ENCODE measurements at places on chromosomes 4 and X.

DNA sequence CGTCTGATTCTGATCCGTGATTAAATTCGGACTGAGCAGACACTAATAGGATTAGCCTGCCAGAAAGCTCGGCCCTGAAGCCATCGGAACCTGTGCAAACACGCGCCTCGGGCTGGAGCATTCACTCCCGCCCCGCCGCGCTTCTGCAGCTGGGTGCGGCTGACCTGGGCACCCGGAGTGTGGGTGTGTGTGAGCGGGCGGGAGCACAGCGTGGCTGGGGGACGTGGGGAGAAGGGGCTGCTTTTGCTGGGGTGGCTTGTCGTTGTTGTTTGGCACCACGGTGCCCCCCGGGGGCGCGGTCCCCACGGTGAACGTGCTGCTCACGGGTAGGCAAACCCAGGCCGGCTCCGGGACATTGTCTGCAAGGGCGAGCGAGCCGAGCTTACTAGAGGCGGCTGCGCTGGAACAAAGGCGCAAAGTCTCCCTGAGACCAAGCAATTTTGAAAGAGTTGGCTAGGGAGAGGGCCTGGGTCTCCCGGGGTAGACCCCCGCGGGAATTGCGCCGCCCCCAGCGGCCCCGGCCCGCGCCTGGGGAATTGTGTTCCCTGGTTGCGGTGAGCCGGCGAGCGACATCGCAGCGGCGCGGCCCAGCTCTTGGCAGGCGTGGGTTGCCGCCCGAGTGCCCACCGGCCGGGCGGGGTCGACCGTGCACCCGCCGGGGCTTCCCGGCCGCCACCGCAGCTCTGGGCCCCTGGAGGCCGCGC, 1.4 kb downstream of the MAMLD1 start:
- peak; percentile 55 for ATAC-seq

- no peak for ATAC-seq
These were observed 45.5 kb downstream of the SRPX start for GRCh38 chrX:38175139-38175538.

- no peak for ATAC-seq
These were observed 1525.6 kb downstream of the ARAP2 start for GRCh38 chr4:34718576-34719245.

- ATAC-seq = no peak
These were observed 85.7 kb upstream of the UCP1 start for GRCh38 chr4:140654495-140654814.

DNA sequence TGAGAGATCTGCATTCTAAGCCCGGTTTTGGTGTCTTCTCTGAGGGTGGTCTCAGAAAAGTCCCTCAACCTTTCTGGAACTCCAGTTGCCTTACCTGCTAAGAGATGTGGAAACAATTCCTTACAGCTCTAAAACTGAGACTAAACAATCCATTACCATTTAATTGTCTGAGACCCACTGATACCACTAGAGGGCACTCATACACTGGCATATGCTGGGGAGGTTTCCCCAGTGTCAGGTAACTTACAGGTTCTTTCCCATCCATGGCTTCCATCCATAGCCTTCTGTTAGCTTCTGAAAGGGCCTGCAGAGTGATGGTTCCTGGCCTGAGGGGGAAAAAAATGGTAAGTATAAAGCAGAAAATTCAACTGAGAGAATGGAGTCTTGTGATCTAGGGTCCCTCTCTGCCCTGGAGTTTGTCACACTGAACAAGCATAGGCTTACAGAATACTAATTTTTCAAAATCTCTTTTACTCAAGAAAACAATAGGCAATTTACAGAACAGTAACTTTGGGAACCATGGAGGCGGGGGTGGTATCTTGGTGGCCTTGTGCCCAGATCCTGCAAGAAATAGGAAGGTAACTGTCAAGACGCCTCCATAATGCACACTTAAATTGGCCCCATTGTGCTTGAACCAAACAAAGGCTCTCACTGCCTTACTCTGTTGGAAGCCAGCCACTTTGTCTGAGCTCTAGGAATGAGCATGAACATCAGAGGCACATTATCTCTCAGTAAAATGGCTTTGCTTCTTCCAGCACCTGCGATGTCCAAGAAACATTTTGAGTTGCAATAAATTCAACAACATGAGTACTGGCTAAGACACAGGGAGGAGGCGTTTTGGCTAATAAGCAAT, 236.1 kb downstream of the OPHN1 start:
- ATAC-seq = no peak

- ATAC-seq = no peak
These were observed 172.0 kb downstream of the AASDH start for GRCh38 chr4:56215141-56215783.
